Stimulated activated CD8-positive, alpha-beta memory T cell treated with anti-CD3 and anti-CD28 coated beads, Interleukin-4, amount 100 ng/mL, for 48 hours (primary cell): ENCODE measurements at places on chromosomes 1 and 21.

GRCh38 chr1:247089616-247090375, 11.2 kb upstream of the ZNF670 start:
- no peak for DNase-seq

- no peak for DNase-seq
Observed at GRCh38 chr1:214074477-214074876, 86.7 kb downstream of the PROX1 start.

DNA sequence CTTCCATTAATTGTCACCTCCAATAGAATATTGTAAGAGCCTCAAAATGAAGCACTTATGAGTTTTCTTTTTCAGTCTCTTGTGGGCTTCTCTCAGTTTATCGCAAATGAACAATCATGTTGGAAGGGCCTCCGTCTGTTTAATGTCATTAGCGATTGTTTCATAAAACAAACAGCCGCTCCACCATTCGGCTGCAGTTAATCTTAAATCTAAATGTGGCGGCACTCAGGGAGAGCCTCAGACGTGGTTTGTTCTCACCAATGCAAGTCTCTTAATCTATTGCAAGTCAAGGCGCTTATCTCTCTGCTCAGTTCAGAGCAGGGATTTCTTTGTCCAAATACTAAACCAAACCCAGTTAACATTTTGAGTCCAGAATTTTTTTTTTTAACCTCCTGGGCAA, 34.9 kb upstream of the ESRRG start:
- DNase-seq, result no peak

GRCh38 chr1:5585256-5585655, 407.0 kb downstream of the NPHP4 start:
- DNase-seq, result no peak

- DNase-seq, result no peak
Observed at GRCh38 chr1:156062189-156062588, 1.2 kb downstream of the RAB25 start.

DNA sequence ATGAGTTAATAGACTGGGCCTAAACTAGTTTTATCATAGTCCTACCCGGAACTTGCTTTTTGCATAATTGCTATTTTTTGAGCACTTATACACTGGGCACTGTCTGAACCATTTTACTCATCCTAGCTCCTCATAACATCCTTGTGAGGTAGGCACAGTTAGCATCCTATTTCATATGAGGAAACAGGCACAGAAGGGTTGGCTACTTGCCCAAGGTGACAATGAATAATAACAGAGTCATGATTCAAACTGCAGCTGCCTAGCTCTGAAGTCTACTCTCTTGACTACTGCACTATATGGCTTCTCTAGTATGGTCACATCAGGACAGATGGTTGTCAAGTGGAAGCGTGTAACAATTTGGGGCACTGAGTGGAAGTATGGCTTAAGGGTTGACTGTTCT, 18.2 kb upstream of the RC3H1 start:
- no peak for DNase-seq

- no peak for DNase-seq
Observed at GRCh38 chr1:209367061-209367772, 216.3 kb upstream of the CAMK1G start.

- no peak for DNase-seq
Observed at GRCh38 chr1:178575611-178576361, 62.9 kb downstream of the TEX35 start.

DNA sequence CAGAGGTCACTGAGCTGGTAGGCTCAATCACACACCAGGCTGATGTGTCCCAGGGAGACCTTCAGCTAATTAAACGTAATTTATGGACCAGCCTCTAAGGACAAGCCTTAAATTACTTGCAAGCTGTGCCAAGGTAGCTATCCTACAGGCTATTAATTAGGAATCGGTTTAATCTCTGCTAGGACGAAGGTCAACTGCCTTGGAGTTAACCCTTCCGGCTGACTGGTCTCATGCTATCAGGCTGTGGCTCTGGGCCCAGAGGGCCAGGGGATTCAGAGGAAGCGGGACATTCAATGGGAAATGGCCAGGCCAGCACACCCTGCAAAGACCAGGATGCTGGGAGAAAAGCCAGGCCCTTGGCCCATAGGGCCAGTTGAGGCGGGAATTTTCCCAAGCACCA, 19.0 kb downstream of the DHRS3 start:
- no peak for DNase-seq

DNA sequence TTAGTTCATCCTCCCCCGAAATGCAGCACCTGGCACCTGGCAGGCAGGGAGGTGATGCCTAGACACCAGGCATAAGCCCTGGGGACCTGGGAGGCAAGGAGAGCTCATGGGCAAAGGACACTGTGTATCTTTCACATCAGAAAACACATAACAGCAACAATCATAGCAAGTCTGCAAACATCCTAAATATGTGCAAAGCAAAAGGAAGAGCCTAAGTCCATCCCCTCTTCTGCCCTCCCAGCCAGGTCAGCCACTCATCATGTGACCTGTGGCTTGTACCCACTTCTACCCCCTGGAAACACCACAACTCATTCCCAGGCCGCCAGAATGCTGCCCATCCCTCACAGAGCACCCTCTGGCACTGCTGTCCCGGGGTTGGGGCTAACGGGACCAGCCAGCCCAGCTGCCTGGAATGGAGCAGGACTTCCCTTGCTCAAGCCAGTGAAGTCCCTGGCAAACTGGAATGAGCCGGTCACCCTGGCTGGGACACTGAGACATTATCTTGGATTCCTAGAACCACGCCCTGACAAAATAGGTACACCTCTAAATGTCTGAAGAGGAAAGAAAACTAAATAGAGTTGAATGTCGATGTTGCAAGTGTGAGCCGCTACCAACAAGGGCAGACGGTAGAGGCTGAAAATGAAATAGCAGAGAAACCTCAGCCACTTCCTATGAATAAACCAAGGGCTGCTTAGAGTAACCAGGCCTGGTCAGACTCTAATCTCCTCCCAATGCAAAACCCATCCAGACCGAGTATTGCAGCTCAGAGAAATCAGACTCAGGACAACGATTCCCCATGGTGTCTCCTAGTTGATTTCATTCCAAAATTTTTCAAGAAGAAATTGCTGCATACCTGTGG, 29.4 kb downstream of the TMPRSS2 start:
- DNase-seq, result no peak

DNA sequence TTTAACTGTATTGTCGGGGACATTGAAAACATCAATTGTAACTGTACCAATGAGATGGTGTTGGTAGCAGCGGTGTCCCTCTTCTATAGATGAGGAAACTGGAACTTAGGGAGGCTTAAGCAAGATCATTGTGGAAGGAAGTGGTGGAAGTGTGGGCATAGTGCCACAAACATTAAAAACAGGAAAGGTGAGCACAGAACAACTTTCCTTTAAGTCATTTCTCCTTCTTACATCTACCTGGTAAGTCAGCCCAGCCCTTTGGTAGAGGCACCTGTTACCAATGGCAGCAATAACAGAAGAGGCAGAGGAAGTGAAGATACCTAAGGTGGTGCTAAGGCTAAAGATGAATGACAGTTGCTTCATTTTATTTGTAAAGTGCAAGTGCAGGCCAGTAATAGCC, 12.0 kb upstream of the CTSS start:
- no peak for DNase-seq

GRCh38 chr1:169970114-169970513, 76.4 kb upstream of the SCYL3 start:
- DNase-seq, result no peak

GRCh38 chr1:152630596-152630995, 7.7 kb upstream of the LCE3A start:
- DNase-seq, result no peak
